H1 (cell line): ENCODE measurements at places on chromosomes 12 and 14. TPM values are rescaled to one million over a fixed set of nuclear protein-coding genes. Genes with fewer than 3 reads are reported as not detected.

- DNase-seq = no peak
These were observed 19.2 kb downstream of the LUM start for GRCh38 chr12:91091916-91092715.

DNA sequence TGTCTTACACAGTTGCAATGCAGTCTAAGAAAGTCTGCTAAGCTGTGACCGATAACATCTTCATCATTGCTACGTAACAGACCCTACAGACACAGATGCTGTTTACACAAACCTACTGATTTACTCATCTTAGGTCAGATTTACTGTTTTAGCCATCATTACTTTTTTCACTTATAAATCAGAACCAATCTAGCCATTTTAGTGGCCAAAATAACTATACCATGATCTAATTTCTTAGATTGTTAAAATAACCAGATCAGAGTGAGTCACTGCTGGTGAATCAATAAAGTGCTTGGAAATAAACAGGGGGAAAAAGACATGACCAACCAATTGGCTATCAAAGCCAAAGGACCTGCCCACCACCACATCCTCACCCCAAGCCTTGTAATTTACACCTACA is 57.0 kb upstream of the FOXN3 start:
- no peak for DNase-seq

DNA sequence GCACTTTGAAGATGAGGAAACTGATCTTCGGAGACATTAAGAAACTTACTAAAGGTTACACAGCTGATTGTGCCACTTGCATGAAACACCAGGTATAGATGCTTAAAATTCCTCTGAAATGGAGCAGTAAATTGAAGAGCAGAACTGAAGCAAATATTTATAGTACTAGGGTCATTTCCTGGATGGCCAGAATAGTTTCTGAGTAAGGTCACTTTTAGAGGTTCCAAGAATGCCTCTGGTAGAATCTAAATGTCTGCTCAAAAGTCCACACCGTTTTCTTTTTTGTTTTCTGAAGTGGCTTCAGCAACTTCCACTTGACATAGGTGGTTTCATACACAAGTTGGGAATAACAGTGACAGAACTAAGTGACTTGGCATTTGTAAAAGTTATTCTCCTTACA is 19.4 kb downstream of the TPH2 start:
- no peak for DNase-seq

DNA sequence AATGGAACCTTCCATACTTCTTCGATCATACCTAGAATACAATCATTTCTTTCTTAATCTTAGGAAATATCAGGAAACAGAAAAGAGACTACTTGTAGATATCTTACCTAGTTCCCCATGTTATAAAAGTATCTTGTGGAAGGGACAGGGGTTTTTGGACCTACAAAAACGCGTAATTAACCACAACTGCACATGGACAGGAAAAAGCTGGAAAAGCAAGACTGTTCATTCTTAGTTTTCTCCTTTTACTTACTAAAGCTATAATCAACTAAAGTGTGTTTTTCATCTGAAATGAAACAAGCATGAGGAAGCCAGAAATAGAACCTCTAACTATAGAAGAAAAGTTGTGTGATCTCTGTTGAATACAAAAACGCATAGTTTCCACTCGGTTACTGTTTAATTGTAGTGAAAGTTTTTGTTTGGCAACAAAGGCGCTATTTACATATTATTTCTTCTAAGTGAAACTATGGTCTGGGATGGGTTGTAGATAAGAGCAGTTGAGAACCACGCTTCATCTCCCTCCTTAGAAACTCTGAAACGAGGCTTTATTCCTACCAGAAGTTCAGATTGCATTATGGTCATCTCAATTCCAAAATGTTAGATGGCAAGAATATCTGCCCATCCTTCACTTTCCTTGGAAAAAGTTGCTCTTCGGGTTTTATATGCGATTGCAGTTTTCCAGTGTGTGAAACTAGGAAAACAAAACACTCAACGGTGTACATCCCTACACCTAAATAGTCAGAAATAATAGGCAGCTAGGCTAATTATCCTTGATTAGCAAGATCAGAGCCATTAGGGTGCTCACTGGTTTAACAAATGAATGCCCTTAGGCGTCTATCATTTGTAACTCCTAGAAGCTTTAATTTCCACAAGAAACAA is 1.1 kb downstream of the BCAT1 start:
- no peak for DNase-seq

DNA sequence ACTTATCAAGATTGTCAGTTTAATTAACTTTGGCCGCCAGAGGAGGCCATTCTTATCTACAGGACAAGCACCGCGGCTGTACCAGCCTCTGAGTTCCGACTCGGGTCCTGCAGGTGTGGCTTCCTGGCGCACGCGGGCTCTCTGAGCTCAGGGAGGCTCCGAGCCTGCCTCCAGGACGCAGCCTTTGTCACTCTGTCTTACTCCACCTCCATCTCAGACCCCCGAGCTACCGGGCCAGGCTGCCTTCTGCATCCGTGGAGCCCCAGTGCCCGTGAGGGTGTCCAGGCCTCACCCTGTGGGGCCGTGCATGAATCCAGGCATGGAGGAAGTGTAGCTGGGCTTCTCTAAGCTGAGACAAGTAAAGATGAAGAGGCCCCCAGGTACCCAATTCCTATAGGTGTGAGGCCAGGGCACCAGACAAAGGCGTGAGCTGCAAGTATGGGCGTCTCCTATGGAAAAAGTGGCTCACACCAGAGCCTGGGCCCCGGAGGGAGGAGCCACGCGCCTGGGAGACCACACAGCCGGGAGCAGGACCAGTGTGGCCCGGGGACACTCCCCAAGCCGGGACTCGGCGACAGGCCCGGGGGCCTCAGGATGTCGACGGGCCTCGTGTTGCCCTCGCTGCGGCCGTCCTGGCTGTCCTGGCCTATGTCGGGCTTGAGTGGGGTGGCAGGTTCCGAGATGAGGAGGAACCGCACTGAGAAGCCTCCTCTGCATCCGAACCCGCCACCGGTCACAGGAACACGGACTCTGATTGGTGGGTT is 42.8 kb downstream of the NOC4L start:
- DNase-seq = no peak

GRCh38 chr14:23182372-23183157 is 895 bp downstream of the SLC7A8 start:
- DNase-seq = peak; percentile 79

- DNase-seq = no peak
These were observed 26.9 kb downstream of the CMKLR1 start for GRCh38 chr12:108312073-108312659.

GRCh38 chr12:55684761-55685370 is 22.8 kb downstream of the ITGA7 start:
- DNase-seq = no peak

- DNase-seq = no peak
These were observed 20.1 kb downstream of the SLC48A1 start for GRCh38 chr12:47793015-47793681.

DNA sequence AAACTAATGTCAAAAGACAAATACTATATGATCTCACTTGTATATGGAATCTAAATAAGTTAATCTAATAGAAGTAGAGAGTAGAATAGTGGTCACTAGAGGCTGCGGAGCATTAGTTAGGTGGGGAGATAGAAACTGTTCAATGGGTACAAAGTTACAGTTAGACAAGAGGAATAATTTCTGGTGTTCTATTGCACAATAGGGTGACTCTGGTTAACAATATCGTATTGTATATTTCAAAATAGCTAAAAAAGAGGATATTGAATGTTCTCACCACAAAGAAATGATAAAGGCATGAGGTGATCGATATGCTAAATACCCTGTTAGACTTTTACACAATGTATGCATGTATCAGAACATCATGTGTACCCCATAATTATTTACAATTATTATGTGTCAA is 42.9 kb downstream of the IGF1 start:
- no peak for DNase-seq

- no peak for DNase-seq
These were observed 96.3 kb upstream of the NAV3 start for GRCh38 chr12:77734214-77734883.

GRCh38 chr12:84982888-84983287 is 53.2 kb downstream of the TSPAN19 start:
- no peak for DNase-seq

DNA sequence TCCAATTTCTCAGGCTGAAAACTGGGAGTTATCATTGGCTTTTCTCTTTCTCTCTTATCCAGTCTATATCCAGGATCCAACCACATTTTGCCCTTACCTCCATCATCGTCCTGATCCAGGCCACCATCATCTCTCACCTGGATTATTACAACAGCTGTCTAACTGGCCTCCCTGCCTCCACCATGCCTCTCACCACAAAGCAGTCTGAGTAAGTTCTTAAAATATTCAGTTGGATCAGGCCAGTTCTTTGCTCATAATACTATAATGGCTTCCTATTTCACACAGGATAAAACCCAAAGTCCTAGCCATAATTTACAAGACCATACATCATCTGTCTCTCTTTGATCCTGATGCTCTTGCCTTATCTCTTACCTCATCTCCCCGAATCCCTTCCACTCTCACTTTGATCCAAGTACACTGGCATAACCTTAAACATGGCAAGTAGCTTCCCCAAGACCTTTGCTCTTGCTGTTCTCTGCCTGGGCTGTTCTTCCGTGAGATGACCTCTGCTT is 133.4 kb upstream of the RAP1B start:
- DNase-seq = no peak

GRCh38 chr12:647385-648085 is 15.7 kb downstream of the NINJ2 start:
- no peak for DNase-seq

- DNase-seq = no peak
These were observed 49.2 kb upstream of the SLC38A1 start for GRCh38 chr12:46318037-46318436.

DNA sequence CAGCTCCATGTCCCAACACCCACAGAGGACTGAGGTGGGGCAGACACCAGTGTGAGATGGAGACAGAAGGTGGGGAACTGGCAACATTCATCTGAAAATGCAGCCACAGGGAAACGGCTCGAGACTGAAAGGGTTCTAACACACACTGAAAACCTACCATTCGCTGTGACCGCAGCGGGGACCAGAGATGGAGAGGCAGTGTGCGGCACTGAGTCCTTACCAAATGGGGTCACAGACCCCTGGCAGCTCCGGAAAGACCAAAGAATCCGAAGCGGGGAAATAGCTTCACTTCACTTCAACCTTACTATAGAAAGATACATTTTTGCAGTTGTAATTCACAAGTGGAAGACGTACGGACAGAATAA is 9.6 kb downstream of the BAG5 start:
- DNase-seq = no peak

GRCh38 chr12:49962861-49963765 is 1.4 kb downstream of the AQP5 start:
- DNase-seq = no peak

- DNase-seq = no peak
These were observed 42.9 kb downstream of the SFSWAP start for GRCh38 chr12:131753757-131754156.

DNA sequence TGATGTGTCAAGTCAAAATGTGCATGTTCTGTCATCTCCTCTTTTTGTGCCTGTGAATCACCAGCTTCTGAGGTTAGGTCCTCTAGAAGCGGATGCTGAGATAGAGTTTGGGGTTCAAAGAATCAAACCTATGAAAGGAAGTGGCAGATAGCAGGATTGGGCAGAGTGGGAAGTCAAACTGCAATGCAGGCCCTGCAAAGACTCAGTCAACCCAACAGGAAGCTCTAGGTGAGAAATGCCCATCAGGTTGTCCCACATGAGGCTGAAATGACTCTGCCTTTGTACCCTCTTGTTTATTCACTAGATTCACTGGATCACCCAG is 4.5 kb upstream of the MIA2 start:
- DNase-seq = no peak

DNA sequence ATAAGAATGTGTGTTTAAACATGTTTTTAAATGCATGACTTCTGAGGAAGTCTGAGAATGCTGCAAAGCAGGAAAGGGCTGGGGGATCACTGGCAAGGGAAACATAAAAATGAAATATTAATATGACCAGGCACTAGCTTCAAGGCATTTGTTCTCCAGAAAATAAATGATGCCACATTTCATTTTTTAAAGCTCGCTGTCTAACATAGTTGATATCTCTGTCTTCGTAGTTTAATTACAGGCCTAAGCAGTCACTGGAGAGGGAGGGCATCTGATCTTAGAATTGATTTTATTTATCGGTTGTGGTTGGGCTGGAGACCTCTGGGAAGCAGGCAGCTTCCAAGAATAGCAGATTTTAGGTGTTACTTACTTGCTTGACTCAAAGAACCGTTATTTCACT is 87.5 kb downstream of the TBC1D30 start:
- DNase-seq = no peak

GRCh38 chr12:14431975-14432374 is 66.5 kb downstream of the ATF7IP start:
- DNase-seq = no peak

DNA sequence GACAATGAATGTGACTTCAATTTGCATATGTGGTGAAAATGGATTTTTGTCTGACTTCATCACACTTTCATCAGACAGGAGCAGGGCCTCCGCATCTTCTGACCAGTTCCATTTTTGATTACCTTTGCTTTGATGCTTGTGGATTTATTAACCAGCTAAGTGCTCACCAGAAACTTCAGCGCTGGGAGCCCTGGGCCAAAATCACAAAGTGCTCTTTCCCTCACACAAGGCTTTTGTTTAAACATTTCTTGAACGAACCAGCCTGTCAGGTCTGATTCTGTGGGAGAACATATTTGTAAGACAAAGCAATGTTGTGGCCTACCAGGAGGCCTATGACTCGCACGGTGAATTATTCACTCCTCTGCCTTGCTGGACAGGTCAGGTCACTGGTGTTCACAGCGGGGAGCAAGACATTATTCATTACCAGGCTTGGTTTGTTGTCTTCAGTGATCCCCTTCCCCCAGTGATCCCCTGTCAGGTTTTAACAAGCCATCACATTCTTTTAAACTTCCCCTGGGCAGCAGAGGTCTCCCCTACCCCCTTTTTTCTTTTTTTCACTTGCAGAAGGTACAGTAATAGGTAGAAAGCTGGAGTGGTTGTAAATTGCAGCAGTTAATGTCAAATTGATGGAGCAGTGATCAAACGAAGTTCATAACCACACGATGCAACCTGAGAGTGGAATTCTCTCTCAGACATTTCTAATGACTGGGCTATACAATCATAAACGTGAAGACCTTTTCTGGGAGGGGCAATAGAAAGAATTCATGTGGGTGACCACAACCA is 167.5 kb upstream of the PRICKLE1 start:
- peak; percentile 91 for DNase-seq

DNA sequence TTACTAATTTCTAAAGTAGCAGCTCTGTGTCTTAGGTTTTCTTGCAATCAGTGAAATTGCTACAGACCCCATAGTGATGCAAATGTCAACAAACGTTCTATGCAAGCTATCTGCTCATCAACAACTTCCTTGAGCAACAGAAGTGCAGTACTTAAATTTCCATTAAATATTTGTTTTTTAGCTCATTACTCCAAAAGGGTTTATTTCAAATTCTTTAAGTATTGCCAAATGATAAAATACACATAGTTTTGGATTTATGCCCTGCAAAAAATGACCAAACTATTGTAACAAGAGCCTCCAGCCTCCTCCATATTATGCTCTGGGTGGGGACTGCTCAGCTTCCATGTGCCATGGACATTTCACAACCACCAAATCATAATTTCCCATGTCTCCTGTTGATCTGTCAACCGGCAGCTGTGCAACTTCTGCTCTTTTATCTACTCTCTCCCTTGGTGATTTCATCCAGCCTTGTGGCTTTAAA is 4.4 kb downstream of the BDKRB1 start:
- no peak for DNase-seq

Gene GALNT9
- total RNA-seq = 2.0 and 3.3 TPM in 2 replicates

Gene CD9
- 164 and 168 TPM in 2 replicates for total RNA-seq

Gene DIO3
- 0.19 TPM in 2 replicates for total RNA-seq

Gene TTC9
- 27.3 and 29.5 TPM in 2 replicates for total RNA-seq

Gene CEBPE
- not detected in 2 replicates for total RNA-seq

Gene KRT85
- total RNA-seq = not detected in 2 replicates

Gene DIO2
- total RNA-seq = 0.23 and 0.65 TPM in 2 replicates

Gene RIMBP2
- total RNA-seq = 0.31 and 0.65 TPM in 2 replicates
